BE2C (cell line): ENCODE measurements at places on chromosomes 4 and X.

GRCh38 chrX:55839485-55839884, 121.9 kb downstream of the RRAGB start:
- DNase-seq = no peak

DNA sequence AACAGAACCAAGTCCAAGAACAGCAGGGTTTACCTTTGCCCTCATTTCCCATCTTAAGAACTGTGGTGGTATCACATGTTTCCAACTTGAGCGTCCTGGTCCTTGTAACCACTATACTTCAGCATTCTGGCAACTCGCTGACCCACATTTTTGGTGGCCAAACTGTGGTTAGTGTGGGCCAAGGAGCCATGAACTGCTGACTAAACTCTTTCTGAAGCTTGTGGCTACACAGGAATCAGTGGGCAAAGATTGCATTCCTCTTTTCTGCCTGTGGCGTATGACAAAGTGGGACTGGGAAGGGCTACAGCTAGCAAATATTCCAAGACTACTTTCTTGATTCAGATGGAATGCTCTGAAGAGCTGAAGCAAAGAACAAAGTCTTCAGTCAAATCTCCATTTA, 106.3 kb upstream of the MID1 start:
- no peak for DNase-seq

DNA sequence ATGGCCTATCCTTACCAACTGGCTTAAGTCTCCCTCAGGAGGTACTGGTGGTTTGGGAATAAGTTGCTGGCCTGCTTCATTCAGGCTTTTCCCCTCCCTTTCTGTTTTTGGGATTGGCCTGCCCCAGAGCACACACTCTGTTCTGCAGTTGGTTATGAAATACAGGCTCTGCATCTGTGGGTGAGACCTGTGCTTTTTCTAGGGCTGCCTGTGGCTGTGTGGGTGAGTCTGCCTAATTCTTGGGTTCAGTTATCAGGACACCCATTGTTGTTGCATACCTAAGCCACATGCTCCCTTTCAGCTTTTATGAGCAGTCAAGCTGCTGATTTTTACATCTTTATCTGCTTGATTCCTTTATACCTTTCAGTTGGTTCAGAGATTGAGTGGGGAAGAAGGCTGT, 19.0 kb upstream of the CWH43 start:
- DNase-seq = no peak

DNA sequence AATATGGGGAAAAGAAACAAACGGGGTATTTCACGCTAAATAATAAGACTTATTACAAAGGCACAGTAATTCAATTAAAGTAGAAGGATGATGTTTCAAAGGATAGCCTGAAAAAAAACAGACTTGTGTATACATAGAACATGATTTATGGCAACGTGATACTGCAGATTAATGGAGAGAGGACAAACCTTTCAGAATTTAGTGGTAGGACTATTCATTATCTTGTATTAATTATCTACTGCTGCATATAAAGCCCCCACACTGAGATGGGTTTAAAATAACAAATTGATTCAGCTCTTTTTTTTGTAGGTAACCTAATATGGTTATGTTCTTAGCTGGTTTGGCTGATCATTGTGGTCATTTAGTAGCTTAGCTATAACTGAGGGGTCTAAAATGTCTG, 1269.0 kb downstream of the FSTL5 start:
- no peak for DNase-seq

DNA sequence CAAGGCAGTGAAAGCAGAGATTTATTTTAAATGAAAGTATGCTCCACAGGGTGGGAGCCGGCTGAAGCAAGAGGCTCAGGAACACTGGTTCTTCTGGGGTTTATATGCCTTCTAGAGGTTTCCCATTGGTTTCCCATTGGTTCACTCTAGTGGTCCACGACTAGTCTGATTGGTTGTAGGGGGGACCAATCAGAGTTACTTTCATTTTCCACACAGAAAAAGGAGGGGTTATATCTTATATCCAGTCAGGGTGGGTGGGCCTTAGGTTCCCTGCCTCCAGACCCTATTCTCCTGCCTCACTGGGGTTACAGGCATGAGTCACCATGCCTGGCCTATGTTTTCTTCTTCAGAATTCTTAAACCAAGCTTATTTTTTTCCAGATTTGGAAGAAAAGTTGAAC, 101.6 kb downstream of the KLHL8 start:
- peak; percentile 64 for DNase-seq

GRCh38 chrX:41128955-41129354, 43.7 kb downstream of the USP9X start:
- DNase-seq = no peak

DNA sequence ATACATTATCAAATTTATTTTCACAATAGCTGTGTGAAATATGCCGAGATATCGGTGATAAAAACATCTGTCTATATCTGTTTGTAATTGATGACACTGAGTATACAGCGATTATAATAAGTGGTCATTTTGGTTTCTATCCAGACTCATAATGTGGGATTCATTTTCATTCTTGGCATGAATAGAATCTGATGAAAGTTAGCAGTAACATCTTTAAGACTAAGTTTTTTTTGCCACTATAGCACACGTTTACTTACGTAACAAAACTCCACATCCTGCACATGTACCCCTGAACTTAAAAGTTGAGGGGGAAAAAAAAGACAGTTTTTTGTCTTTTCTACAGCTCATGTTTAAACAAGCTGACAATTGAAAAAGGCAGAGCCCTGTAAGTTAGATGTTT, 86.4 kb downstream of the PPA2 start:
- no peak for DNase-seq

GRCh38 chrX:28099166-28099565, 117.9 kb upstream of the DCAF8L1 start:
- DNase-seq = no peak
